ENCODE measurements at places on chromosomes 4 and X. TPM values are rescaled to one million over a fixed set of nuclear protein-coding genes. Genes with fewer than 3 reads are reported as not detected.

DNA sequence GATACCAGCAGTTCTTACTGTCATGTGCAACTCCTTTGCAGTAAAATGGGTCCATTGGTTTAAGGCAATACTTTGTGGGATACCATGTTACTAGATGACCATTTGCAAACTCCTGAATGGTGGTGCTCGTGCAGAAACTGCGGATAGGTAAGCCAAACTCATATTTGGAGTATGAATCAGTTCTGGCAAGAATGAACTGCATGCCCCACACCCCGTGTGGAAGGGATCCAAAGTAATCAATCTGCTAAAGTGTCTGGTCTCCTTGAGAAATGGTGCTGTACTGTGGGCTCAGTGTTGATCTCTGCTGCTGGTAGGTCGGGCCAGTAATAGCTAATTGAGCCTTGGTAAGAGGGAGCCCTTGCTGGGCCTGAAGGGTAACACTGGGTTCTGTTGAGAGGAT, 4.2 kb upstream of the TAB3 start:
- DNase-seq = no peak

DNA sequence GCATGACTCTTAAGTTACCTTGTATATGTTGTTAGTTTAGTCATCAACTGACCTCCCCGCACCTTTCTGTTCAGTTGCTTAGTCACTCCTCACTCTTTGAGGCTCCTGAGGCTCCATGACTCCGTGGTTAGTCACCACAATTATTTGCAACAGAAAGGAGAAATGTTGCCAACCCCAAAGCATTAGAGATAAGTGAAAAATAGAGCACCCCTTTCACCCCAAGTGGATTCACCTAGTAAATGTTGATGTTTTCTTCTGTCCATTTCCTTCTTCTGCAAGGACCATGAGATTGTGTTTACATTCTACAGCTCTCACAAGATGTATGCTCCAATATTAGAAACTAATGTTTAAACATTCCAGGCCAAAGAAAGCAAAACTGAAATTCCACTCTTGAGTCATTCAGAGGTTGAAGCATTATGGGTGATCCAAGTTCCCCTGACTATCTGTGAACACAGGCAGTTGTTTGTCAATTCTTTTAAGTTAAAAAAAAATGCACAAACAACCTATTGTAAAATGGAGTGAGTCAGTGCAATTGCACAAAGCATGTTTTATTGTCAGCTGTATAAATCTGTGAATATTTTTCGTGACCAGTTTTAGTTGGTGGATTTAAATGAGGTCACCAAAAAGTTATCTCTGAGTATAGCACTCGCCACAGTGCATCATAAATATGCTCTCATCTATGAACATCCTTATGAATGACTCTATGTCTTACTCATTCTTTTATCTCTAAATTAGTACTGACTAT, 552.4 kb upstream of the MAGEB2 start:
- no peak for DNase-seq

DNA sequence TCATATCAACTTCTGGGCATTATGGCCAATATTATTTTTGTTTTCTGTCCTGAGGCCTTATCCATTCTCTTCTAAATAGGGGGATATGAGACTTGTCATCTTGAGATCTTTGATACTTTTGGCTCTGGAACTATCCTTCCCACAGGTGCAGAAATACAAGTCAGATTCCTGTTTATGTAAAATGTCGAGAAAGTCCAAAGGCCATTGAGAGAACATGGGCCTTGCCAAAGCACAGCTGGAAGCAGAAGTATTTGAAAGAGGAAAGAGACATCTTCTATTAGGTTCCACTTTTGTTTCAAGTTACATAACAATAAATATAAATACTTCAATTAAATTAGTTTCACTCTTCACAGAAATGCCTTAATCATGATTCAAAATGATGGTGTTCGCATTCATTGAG, 20.8 kb upstream of the PRSS48 start:
- DNase-seq = no peak

DNA sequence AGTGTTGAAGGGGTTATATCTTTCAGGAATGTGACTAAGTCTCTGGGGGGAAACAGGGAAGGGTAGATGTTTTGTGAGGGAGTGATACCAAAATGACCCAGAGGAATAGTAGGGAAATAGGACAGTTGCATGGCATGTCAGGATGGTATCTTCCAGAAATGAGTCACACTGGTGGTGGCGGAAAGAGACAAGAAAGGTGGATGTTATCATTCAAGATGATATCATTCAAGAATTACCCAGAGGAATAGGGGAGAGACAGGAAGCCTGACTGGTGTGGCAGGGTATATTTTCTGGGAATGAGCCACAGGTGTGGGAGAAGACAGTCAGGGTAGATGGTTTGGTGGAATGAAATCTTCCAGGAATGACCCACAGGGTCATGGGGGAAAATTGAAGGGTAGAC, 61.1 kb downstream of the MAOA start:
- no peak for DNase-seq

GRCh38 chr4:1001561-1002130, 8.4 kb upstream of the SLC26A1 start:
- DNase-seq = no peak

DNA sequence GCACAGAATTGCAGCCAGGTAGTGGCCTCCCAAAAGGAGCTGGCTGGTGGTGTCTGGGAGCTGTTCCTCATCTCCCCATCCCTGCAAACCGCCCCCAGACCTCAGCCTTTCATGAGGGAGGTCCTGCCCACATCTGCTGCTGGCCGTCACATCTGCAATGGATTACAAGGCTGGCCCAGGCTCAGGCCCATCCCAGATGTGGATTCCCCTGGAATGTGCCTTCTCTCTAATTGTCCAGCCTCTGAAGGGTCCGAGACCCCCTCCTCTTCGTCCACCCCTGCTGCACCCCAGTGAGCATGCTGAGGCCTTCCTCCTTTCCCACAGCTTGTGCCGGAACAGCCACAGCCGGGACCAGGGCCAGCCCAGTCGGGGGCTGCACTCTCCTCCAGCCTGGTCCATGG, 115.0 kb upstream of the NALF2 start:
- no peak for DNase-seq

- no peak for DNase-seq
Observed at GRCh38 chr4:165151734-165152133, 39.1 kb upstream of the TMEM192 start.

DNA sequence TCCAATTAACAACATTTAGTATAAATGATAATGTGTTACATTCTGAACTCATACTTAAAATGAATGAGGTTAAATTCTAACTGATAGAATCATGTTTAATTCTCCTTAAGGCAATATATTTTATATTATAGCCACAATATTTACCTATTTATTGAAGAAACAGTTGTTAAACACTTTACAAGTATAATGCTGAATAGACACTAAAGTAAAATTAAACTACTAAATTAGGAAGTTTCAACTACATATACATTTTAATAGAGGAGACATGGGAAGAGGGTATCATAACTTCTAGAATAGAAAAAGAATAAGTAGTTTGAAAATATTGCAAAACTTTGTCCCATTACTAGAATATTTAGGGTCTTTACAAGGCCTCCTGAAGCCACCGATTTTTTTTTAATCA, 36.2 kb upstream of the GRIA2 start:
- DNase-seq = no peak

DNA sequence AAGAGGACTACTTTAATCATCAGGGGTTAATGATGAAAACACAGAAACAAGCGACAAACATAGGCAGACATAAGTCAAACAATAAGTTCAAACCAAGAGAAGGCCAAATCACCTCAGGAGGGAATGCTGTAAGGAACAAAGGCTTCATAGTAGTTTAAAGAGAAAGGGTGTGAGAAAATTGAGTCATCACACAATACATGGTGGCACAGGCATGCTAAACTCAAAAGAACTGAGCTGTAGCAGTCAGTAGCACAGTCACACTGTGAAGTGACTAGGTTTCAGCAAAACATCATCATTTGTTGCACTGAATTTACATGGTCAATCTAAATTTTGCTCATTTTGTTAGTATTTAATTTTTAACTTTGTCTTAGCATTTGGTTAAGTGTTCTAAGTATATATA, 24.2 kb downstream of the SMC1A start:
- no peak for DNase-seq

GRCh38 chr4:921830-922331, 10.2 kb downstream of the GAK start:
- peak; percentile 75 for DNase-seq

DNA sequence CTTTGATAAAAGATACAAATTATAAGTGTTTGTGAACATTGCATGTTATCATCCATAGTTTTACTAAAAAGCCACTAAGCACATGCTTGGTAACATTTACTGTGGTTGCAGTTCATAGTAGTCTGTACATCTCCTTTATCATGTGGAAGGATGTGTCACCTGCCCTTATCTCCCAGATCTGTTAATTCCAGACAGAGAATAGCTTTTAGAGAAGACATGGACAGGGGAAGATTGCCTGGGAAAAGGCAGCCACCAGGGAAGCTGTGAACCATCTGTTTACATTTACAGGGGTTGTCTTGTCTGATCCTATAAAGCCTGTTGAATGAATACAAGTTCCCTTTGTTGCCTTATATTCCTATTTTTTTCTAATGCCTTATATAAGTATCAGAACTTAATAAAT, 396.0 kb downstream of the FAT4 start:
- DNase-seq = no peak

Gene LRAT
- total RNA-seq = not detected

Gene PCDH10
- total RNA-seq = not detected

Gene LIN54
- total RNA-seq = 19.2 TPM

Gene C4orf33
- 5.8 TPM for total RNA-seq

Gene SYP
- 1.2 TPM for total RNA-seq

Gene TLR3
- total RNA-seq = 0.10 TPM

Gene MAGEA8
- not detected for total RNA-seq

Gene SPANXB1
- total RNA-seq = not detected

Gene PABPC1L2B
- not detected for total RNA-seq

Gene JAKMIP1
- total RNA-seq = 0.17 TPM

Gene KLHL2
- 77.5 TPM for total RNA-seq

Gene RHOXF2
- not detected for total RNA-seq

Gene GATB
- total RNA-seq = 19.2 TPM

Gene DDX53
- total RNA-seq = not detected

Gene FAM236A
- not detected for total RNA-seq

Measured in B cell (primary cell).